CD4-positive, alpha-beta T cell treated with Interleukin-4 for 1 hour (primary cell): ENCODE measurements at places on chromosomes 16 and 17.

- DNase-seq, result no peak
Observed at GRCh38 chr16:31298958-31299357, 39.2 kb downstream of the ITGAM start.

GRCh38 chr16:53078247-53078646 is 23.5 kb downstream of the CHD9 start:
- no peak for DNase-seq

DNA sequence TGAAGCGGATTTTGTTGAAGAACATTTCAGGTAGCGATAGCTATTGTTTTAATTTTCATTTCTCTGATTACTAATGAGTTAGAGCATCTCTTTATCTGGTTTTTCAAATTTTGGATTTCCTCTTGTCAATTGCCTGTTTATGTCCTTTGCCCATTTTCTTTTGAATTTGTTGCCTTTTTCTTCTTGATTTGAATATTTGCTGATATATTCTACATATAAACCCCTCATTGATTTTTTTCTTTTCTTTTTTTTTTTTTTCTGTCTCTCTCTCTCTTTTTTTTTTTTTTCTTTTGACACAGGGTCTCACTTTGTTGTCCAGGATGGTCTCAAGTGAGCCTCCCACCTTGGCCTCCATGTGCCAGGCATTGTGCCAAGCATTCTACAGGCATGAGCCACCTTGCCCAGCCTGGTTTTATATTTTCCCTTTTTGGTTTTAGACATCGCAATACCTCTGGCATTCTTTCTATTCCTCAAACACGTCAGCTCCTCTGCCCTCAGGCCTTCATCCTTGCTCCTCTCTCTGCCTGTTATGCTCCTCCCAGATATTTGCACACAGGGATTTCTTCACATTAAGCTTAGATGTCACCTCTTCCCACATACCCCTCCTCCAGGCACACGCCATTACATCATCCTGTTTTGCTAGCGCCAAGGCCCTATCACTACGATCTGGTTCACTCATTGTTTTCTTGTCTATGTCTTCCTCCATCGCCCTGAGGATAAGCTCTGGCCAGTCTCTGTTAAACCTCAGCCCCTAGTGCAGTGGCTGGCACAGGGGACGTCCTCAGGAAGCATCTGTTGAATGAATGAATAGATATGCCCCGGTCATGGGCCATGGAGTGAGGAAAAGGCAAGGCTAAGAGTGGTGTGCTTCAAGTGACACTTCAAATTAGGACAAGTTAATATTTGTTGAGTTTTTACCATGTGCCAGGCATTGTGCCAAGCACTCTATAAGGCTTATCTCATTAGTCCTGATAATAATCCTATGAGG is 8.6 kb downstream of the SARM1 start:
- DNase-seq, result no peak

DNA sequence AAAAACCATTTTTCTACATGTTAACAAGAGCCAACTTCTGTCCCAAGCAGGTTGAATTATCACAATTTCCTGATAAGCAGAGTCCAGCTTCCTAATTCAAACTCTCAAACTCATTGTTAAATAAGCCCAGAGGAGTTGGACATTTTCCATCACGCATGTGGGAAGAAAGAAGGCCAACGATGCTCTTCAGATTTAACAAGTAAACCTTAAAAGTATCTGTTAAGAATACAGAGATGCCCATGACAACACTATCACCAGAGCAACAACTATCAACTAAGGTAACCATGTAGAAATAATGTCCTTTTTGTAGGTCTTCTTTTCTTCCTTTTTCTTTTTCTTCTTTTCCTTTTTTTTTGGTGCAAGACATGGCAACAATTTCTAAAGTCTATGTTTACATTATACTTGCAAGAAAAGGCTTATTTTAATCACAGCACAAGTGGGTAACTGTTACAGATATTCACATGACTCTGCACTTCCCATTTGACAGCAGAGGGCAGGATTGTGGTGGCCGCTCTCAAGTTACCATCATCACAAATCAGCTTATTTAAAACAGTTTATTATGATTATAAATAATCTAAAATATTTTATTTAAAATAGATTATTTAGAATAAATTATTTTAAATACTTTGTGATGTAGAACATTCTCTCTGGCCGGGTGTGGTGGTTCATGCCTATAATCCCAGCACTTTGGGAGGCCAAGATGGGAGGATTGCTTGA is 35.7 kb upstream of the DHRS7B start:
- no peak for DNase-seq

DNA sequence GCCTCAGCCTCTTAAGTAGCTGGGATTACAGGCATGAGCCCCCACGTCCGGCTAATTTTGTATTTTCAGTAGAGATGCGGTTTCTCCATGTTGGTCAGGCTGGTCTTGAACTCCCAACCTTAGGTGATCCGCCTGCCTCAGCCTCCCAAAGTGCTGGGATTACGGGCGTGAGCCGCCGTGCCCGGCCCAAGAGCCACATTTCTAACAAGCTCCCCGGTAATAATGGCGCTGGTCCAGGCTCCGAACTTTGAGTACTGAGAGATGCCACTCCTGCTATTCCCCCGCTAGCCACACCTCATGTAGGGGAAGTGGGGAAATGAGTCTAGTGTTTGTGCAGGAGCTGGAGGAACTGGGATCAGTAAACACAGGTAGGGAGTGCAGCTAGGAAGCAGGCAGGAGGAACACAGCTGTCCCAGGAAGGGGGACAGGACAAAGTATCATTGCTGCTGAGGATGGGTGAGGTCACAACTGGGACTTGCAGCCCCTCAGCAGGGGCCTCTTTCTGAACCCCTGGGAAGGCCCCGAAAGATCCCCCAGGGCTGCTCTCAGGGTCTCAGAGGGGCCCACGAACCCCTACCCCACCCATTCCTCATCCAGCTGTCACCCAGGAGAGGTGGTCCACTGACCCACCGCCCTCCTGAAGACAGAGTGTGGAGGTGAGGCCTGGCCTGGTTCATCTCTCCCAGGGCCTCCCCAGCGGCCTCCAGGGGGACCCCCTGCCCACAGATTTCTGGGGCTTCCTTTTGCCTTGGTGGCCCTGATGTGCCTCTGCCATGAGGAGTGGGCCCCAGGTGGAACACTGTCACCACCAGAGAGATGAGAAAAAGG is 3.7 kb upstream of the KREMEN2 start:
- DNase-seq, result no peak

DNA sequence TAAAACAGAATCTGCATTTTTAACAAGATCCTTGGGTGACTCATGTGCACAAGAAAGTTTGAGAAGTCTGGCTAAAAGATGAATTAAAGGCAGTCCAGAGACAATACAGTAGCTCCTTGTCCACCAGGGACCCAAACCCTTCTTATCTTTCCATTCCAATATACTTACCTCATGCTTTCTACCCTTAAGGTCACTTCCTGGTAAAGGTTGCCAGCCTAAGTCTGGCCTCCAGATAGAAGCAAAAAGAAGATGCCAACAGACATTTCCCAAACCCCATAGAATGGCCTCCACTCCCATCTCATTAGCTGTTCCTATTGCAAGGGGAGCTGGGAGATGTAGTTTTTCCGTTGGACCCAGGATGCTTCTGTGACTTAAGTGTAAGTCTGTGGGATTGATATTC is 101.4 kb upstream of the XYLT1 start:
- DNase-seq, result no peak
